ENCODE measurements at places on chromosomes 1 and 21. TPM values are rescaled to one million over a fixed set of nuclear protein-coding genes. Genes with fewer than 3 reads are reported as not detected.
A peak's percentile ranks its signal among the peaks of the same experiment; 100 is the strongest.

Gene RC3H1
- total RNA-seq, result 35.2 TPM

Gene SIPA1L2
- total RNA-seq, result 34.5 TPM

Gene OR2T35
- total RNA-seq, result not detected

Gene NTRK1
- 0.21 TPM for total RNA-seq

Gene NGF
- total RNA-seq, result not detected

GRCh38 chr1:30464187-30464617, 259.2 kb downstream of the MATN1 start:
- no peaks in the 10 kb centered on the region for H3K4me1 ChIP-seq
- H3K27me3 ChIP-seq, result peaks cover 3% of the 10 kb centered on the region
- no peak overlapping the region for H3K27ac ChIP-seq
- peaks cover 3% of the 10 kb centered on the region for H3K36me3 ChIP-seq
- DNase-seq, result no peak

DNA sequence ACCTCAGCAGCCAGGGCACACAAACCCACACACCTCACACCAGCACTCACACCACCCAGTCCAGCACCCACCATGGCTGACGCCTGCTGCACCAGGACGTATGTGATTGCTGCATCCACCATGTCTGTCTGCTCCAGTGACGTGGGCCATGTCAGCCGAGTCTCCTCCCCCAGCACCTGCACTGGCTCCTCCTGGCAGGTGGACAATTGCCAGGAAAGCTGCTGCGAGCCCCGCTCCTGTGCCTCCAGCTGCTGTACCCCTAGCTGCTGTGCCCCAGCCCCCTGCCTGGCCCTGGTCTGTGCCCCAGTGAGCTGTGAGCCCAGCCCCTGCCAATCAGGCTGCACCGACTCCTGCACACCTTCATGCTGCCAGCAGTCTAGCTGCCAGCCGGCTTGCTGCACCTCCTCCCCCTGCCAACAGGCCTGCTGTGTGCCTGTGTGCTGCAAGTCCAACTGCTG, at the start of gene KRTAP10-8:
KRTAP10-8 (plus strand) TSS at position 51 of the 458 bp plus-strand sequence; CDS start at position 73, 22 bp downstream.
- peaks cover 10% of the 10 kb centered on the region for H3K27me3 ChIP-seq
- H3K27ac ChIP-seq, result no peak within 1 kb of the TSS
- no peak within 1 kb of the TSS for H3K4me3 ChIP-seq
- H3K36me3 ChIP-seq, result peaks cover 12% of the 10 kb centered on the region
- no peak for DNase-seq

DNA sequence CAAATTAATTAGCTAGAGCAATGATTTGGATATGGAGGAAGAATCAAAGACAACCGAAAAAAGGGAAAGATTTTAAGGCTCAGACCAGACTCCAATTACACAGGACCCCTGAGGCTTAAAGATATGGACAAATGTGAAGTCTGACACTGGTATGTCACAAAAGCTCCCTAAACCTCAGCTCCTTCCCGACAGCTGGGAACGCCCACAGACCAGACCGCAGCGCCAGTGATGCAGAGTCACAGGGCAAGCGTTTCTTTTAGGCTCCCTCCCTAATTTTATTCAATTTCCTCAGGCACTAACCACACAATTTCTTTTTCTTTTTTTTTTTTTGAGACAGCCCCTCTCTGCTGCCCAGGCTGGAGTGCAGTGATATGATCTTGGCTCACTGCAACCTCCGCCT, 40.2 kb downstream of the NID1 start:
- H3K27ac ChIP-seq, result peak overlapping the region; percentile 62
- H3K4me3 ChIP-seq, result no peak overlapping the region

GRCh38 chr1:9705337-9706093, 54.0 kb downstream of the PIK3CD start:
- no peak overlapping the region for H3K4me3 ChIP-seq
- H3K4me1 ChIP-seq, result no peaks in the 10 kb centered on the region
- no peaks in the 10 kb centered on the region for H3K36me3 ChIP-seq
- H3K27ac ChIP-seq, result no peak overlapping the region
- H3K27me3 ChIP-seq, result peaks cover 5% of the 10 kb centered on the region
- no peak for DNase-seq

DNA sequence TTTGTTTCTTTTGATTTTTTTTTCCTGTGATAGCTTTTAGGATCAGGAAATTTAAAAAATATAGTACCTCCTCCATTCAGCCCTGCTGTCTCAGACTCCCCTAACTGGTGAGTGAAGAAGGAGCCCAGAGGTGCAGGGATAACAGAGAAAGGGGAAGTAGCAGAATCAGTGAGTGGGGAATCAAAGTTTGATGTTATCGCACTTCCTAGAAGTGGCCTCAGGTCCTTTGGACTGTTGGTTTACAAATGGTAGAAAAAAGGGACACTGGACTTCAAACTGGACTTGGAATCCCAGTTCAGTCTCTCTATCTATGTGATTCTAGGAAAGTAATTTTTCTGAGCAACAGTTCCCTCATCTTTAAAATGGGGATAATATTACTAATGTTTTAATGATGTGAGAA, 99.5 kb downstream of the FGGY start:
- no peaks in the 10 kb centered on the region for H3K36me3 ChIP-seq
- no peak overlapping the region for H3K4me3 ChIP-seq
- H3K27ac ChIP-seq, result no peak overlapping the region
- DNase-seq, result no peak
- peaks cover 53% of the 10 kb centered on the region for H3K4me1 ChIP-seq

DNA sequence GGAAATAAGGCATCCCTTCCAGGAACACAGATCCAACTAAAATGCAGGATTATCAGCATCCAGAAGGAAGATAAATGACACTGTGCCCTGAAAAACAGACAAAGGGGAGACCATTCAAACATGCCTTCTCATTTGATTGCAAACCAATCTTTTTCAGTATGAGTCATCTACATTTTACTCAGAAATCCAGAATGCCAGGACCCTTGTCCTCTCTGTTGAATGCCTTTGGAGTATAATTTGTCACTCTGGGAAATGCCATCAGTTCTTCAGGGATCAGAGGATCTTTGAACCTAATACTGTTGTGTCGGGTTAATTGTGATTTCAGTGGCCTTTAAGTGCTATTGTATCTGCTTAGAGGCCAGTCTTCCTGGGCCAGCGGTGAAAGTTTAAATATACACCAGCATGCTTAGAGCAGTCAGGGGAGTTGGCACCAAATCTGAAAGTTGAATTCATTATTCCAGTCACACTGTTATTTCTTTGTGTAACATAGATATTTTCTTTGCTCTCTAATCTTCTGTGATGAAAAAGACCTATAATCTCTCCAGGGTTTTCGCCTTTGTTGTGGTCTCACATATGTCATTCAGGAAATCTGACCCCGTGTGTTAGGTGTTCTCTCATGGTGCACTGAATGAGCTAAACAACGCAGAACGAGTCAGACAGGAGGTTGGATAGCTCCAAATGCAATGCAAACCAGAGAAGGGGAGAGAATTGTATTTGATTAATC, 364.8 kb upstream of the SGIP1 start:
- H3K27ac ChIP-seq, result no peak overlapping the region
- no peak for DNase-seq
- no peak overlapping the region for H3K4me3 ChIP-seq
- H3K4me1 ChIP-seq, result peaks cover 16% of the 10 kb centered on the region
- no peaks in the 10 kb centered on the region for H3K27me3 ChIP-seq

DNA sequence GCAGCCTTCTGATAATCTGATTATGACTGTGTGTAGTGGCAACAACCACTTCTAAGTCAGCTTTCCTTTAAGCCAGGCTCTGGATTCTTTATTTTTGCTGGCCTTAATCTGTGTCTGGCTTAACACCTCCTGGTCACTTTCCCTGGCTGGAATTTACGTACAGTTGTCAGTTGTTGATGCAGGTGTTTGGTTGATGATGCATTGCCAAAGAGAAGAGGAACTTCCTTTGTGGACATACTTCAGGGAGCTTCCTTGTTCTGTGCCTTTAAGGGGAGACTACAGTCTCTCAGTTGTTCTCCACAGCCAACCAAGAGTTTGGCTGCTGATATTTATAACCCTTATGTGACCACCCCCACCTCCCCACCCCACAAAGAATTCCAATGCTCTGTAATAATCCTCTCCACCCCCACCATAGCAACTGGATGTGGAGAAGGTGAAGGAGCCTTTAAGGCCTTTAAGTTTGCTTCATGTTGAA, 96.0 kb upstream of the BMP8A start:
- H3K27ac ChIP-seq, result no peak overlapping the region
- DNase-seq, result no peak
- H3K36me3 ChIP-seq, result no peaks in the 10 kb centered on the region
- no peak overlapping the region for H3K4me3 ChIP-seq
- peaks cover 57% of the 10 kb centered on the region for H3K4me1 ChIP-seq

- H3K27ac ChIP-seq, result no peak overlapping the region
- DNase-seq, result no peak
- no peak overlapping the region for H3K4me3 ChIP-seq
- no peaks in the 10 kb centered on the region for H3K36me3 ChIP-seq
- no peaks in the 10 kb centered on the region for H3K4me1 ChIP-seq
- no peaks in the 10 kb centered on the region for H3K27me3 ChIP-seq
These were observed 89.1 kb upstream of the KCNK2 start for GRCh38 chr1:214993419-214993818.
